ENCODE measurements at places on chromosomes 3 and 15.

GRCh38 chr3:123295901-123296250 is 94.1 kb downstream of the SEC22A start:
- DNase-seq = no peak

GRCh38 chr3:10356461-10356981 is 35.6 kb upstream of the SEC13 start:
- DNase-seq = no peak

DNA sequence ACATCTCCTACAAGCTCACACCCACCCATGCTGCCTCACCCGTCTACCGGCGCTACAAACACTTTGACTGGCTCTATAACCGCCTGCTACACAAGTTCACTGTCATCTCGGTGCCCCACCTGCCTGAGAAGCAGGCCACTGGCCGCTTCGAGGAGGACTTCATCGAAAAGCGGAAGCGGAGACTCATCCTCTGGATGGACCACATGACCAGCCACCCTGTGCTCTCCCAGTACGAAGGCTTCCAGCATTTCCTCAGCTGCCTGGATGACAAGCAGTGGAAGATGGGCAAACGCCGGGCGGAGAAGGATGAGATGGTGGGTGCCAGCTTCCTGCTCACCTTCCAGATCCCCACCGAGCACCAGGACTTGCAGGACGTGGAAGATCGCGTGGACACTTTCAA is 2.1 kb downstream of the SNX33 start:
- DNase-seq = no peak

DNA sequence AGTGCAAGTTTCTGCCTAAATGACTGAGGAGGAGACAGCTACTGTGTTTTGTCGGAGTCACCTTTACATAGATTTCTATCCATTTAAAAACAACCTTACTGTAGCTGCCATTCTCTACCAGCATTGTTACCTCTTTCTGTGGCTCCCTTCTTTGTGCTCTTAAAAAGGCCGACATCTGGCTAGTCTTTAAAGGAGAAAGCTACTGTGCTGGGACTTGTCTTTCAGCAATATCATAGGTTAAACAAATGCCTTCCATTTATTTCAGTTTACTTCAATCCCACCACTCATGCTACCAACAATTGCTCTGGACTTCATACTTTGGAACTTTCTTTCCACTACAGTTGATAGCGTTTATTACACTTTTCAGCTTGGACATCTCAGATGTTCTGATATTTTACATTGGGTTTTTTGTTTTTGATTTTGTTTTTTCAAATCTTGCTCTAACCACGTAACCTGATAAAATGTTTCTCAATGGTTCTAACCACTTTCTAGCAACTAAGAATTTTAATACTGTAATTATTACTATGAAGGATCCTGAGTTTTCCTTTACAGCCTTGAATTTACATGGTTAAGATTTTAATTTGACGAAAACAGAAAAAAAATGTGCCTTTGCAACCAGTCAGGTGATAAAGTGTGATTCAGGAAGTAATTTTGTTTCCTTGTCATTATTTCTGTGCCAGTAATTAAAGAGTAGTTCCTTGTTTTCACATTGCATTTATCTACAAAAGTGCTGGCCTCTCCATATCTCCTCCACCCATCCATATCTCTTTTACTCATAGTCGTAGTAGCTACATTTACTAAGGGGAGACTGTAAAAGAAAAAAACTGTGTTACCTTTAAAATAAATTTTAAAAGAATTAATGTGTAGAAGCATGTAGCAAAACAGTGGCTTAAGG is 1.3 kb upstream of the CBLB start:
- DNase-seq = no peak

GRCh38 chr15:84955089-84955848 is 26.4 kb upstream of the PDE8A start:
- DNase-seq = no peak

DNA sequence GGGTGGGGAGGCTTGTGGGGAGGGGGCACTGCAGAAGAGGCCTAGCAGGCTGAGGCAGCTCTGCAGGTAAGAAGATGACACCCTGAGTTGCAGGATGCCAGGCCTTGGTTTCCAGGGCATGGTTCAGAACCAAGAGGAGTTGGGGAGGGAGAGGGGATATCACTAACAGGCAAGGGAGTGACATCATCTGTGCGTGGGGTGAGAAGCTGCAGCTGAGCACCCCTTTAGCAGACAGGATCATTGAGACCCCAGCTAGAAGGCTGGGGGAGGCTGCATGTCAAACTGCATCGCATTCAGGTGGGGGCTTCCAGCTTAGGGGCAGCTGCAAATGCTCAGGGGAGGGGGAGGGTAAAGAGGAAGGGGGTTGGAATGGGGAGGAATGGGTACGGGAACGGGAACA is 23.0 kb downstream of the CACNA2D2 start:
- no peak for DNase-seq

GRCh38 chr3:38227989-38228388 is 37.6 kb upstream of the SLC22A13 start:
- no peak for DNase-seq

GRCh38 chr15:35519541-35520149 is 26.3 kb downstream of the DPH6 start:
- no peak for DNase-seq

- DNase-seq = no peak
Observed at GRCh38 chr3:114175204-114175987, 3.5 kb downstream of the DRD3 start.

- no peak for DNase-seq
Observed at GRCh38 chr3:195128255-195129071, 142.5 kb downstream of the XXYLT1 start.

GRCh38 chr3:197471221-197472010 is 84.4 kb downstream of the BDH1 start:
- DNase-seq = no peak

- DNase-seq = no peak
Observed at GRCh38 chr15:91891788-91892345, 38.4 kb downstream of the SLCO3A1 start.

DNA sequence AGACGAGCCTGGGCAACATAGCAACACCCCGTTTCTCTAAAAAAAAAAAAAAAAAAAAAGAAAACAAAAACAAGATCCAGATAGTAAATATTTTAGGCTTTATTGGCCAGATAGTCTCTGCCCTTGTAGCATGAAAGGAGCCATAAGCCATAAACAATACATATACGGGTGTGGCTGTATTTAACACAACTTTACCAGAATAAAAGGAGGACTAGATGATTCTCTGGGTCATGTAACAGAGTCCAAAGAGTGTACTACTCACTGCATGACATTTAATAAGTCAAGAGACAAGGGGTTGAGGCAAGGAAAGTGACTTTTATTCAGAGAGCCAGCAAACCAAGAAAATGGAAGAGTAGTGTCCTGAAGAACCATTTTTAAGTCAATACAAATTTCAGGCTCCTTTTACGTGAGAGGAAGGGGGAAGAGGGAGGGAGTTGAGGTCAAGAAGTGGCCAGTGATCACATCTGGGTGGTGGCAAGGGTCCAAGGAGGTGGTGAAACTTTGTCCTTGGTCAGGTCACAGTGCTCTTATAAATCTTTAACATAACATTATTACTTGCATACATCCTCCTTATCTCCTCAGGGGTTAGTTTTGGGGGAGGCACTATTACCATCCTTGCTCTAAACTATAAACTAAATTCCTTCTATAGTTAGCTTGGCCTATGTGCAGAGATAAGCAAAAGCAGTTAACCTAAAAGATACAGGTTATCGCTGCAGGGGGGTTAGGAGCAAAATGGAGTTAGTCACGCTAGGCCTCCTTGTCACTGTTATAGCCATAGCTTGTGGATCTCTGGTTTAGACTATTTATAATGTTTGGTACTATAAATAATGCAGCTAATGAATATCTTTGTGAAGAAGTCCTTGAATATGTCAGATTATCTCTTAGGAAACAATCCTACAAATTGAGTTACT is 46.1 kb downstream of the METTL6 start:
- DNase-seq = no peak

GRCh38 chr3:116038968-116039650 is 406.2 kb downstream of the LSAMP start:
- no peak for DNase-seq

DNA sequence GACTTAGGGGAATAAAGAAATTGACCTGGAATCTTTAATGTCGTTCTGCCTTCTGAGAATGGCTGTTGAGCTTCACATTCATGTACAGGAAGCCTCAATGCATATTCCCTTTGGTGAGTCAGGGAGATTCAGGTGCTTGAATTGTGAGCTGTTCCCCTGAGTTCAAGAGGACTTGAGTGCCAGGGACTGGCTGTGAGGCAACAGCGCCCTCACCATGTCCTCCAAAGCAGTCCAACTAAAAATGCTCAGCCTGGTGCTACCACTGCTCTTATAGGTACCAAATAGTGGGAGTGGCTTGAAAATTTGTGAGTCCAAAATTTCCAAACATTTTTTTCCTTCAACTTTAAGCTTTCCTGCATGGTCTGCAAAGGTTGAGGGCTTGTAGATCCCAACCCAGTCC is 54.1 kb downstream of the LEO1 start:
- DNase-seq = no peak

- DNase-seq = no peak
Observed at GRCh38 chr15:60963557-60963956, 265.5 kb downstream of the RORA start.

GRCh38 chr3:65107174-65107573 is 419.4 kb upstream of the ADAMTS9 start:
- DNase-seq = no peak

DNA sequence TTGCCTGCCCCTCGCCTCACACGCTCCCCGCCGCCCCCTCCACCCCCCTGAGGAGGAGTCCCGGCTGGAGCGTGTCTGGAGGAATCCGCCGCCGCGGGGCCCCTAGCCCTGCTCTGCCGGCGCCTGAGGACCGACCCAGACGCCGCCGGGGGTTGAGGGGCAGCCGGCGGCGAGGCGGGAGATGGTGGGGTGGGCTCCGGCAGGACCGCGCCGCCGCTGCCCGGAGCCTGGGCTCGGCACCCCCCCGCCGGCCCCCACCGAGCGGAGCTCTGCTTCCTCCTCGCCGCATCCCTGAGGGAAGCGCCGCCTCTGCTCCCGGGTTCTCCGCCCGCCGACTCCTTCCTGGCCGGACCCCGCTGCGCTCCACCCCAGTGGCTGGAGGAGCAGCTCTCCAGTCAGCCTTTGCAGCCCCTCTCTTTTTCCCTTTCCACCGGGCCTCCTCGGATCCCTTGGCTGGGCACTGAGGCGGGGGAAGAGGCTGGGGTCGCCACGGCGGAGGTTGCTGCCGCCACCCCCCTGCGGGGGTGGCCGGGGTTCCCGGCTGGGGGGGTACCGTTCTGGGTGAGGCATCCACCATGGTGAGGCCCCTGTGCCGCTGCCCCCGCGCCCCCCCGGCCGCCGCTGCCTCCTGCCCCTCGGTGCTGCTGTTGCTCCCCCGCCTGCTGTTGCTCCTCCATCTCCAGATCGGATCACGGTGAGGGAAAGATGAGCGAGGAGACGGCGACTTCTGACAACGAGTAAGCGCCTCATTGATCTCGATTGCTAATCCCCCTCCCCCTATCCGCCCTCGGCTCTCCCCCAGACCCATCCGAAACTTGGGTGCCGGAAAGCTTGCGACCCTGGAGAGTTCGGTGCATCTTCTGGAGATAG is at the start of gene SPRED1:
TSS of gene SPRED1 (plus strand) at position 356 of the 870 bp plus-strand sequence. CDS start at position 706, 350 bp downstream.
- DNase-seq = peak; percentile 3

DNA sequence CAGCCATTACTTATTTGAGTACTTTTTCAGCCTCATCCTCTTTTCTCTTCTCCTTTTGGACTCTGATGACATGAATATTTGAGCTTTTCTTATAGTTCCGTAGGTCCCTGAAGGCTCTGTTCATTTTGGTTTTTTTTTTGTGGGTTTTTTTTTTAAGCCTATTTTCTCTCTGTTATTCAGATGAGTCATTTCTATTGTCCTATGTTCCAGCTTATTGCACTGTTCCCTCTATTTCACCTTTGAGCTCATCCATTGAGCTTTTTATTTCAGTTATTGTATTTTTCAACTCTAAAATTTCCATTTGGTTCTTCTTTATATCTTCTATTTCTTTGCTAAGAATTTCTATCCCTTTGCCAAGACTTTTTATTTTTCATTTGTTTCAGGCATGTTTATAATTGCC is 7.2 kb upstream of the MGLL start:
- DNase-seq = no peak

DNA sequence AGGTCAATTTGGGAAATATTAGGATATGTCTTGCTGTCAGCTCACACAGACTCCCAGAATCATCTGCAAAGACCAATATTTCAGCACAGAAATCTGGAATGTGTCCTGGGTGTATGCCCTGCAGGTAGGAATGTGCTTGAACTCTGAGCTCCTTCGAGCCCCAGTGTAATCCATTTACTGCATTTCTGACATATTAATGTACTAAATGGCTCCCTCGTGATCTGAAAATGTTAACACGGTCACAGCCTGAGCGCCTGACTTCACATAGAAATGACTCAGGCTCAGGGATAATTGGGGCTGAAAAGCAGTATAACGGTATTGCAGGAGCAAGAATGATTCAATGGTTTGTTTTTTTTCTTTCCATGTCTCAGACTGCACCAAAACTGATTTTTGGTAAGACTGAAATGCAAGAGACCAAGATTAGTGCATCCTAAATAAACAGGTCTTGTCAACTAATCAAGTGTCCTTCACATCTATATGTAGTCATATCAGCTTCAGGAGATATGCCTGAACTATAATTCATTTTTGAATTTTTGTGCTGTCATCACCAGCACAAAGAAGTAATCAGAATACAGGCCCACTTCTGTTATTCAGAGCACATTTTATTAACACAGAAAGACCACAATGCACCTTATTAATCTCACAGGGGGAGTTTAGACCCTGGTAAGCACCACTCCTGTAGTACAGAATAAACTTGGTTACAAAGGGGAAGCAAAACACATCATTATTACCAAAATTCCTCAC is 49.8 kb downstream of the DCLK3 start:
- DNase-seq = no peak

GRCh38 chr3:100084100-100084806 is 30.0 kb downstream of the FILIP1L start:
- no peak for DNase-seq

DNA sequence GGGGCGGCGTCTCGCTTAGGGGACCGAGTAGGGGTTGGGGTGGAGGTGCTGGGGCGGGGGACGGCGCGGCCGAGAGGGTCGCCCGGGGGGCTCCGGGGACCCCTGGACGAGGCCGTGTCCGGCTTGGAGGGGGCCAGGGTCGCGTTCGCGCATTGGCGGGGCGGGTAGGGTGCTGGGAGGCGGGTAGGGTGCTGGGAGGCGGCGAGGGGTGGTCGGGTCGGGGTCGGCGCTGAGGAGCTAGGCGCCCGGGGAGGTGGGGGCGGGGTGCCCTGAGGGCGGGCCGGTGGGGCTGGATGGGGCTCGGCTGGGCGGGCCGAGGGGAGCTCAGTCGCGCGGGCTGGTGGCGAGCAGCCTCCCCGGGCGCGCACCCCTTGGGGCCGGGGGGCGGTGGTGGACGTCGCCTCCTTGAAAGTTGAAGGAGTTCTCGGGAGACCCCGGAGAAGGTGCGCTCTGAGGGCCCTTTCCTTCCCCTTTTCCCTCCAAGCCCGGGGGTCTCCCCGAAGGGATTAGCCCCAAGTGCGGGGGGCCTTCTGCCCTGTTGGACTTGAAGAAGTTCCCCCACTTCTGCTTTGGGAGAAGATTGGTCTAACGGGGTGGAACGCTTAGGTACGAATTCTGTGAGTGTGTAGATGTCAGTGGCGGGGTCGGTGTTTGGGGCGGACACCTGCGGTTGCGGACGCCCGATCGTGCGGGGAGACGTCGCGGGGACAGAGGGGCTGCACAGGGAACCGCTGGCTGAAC is 543 bp downstream of the MEF2A start:
- DNase-seq = no peak

Measured in stimulated activated CD4-positive, alpha-beta T cell treated with anti-CD3 and anti-CD28 coated beads, Interleukin-15, amount 100 ng/mL, for 1 hour (primary cell).